ENCODE measurements at places on chromosomes 13 and 19. TPM values are rescaled to one million over a fixed set of nuclear protein-coding genes. Genes with fewer than 3 reads are reported as not detected.

- no peaks in the 10 kb centered on the region for H3K4me1 ChIP-seq
- DNase-seq: no peak
- H3K27me3 ChIP-seq: no peaks in the 10 kb centered on the region
- no peak overlapping the region for H3K27ac ChIP-seq
These were observed 58.4 kb downstream of the PEPD start for GRCh38 chr19:33463199-33463598.

DNA sequence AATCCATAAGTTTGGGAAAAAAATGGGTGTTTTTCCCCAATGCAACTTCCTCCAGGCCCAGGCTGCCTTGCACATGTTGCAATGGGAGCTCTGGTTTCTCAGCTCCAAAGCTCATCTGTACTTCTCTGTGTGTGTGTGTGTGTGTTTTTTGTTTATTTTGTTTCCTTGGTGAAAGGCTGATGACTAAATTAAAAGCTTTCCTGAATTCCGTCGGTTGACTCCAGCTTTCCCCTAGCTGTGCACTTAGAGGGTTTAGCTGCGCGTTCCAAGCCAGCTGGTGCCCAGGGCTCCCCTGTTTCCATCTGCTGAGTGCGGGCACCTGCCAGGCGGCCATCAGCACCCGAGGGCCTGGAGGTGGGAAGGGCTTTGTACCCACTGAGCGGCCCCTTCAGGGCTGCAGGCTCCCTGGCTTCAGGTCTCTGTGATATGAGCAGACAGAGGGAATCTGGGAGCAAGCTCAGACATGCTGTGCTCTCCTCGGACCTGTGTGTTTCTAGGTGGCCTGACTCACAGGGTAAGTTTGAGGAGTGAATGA, 129.1 kb upstream of the SOX1 start:
- H3K36me3 ChIP-seq: no peaks in the 10 kb centered on the region
- peaks cover 10% of the 10 kb centered on the region for H3K27me3 ChIP-seq
- H3K4me3 ChIP-seq: no peak overlapping the region
- no peak for DNase-seq
- no peak overlapping the region for H3K27ac ChIP-seq
- H3K4me1 ChIP-seq: no peaks in the 10 kb centered on the region

DNA sequence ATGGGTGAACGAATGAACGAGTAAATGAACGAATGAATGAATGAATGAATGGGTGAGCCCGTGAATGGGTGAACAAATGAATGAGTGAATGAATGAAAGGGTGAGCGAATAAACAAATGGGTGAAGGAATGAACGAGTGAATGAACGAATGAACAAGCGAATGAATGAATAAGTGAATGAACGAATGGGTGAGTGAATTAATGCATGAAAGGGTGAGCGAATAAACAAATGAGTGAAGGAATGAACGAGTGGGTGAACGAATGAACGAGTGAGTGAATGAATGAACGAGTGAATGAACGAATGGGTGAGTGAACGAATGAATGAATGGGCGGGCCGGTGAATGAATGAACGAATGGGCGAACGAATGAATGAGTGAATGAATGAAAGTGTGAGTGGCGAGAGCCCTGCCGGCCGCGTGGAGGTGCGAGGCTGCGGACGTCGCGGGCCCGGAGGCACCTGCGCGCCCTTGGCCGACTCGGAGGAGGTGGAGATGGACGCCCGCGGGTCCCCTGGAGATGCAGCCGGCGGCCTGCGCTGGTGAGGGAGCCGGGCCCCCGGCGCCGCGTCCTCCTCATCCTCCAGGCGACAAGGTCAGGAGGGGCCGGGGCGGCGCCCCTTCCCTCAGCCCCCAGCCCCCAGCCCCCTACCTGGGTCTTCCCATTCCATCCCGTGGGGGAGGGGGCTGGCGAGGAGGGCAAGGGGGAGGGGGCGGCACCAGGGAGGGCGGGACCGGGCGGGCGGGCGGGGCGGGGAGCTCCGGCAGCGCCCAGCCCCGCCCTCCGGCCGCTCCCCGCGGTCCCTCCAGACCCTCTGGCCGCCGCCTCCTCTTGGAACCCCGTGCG, 15.4 kb downstream of the ANKRD24 start:
- peak overlapping the region; percentile 58 for H3K4me3 ChIP-seq
- H3K36me3 ChIP-seq: peaks cover 8% of the 10 kb centered on the region
- DNase-seq: no peak

DNA sequence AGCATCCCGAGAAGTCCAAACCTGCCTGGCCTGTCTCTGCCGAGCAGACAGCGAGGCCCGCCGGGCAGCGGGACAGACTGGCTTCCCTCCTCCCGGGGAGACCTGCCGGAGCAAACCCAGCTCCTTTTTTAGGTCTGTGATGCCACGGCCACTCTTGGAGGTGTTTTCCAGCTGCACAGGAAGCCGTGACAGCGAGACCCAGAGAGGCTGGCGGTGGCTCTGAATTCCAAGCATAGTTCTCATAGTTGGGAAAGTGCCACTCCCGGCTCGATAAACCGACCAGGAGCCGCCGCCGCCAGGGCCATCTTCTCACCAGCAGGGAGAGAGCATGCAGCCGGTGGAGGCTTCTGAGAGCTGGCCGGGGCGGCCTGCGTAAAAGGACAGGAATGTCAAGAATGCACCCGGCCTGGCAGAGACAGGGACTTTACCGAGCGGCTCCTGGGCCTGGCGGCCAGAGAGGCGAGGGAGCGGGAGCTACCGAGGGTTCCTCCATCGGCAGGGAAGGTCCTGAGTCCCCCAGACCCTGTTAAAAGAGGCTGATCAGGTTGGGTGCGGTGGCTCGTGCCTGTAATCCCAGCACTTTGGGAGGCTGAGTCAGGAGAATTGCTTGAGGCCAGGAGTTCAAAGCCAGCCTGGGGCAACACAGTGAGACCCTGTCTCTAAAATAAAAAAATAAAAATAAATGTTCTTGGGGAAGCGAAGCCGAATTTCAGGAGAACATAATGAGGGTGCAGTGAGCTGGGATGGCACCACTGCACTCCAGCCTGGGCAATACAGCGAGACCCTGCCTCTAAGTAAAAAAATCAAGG, 64.9 kb downstream of the GADD45B start:
- H3K27me3 ChIP-seq: no peaks in the 10 kb centered on the region
- no peaks in the 10 kb centered on the region for H3K36me3 ChIP-seq
- peaks cover 22% of the 10 kb centered on the region for H3K4me1 ChIP-seq
- DNase-seq: no peak
- H3K4me3 ChIP-seq: no peak overlapping the region

GRCh38 chr19:46014534-46014933, 8.3 kb downstream of the PGLYRP1 start:
- H3K4me1 ChIP-seq: peaks cover 19% of the 10 kb centered on the region
- no peak for DNase-seq
- no peak overlapping the region for H3K27ac ChIP-seq

DNA sequence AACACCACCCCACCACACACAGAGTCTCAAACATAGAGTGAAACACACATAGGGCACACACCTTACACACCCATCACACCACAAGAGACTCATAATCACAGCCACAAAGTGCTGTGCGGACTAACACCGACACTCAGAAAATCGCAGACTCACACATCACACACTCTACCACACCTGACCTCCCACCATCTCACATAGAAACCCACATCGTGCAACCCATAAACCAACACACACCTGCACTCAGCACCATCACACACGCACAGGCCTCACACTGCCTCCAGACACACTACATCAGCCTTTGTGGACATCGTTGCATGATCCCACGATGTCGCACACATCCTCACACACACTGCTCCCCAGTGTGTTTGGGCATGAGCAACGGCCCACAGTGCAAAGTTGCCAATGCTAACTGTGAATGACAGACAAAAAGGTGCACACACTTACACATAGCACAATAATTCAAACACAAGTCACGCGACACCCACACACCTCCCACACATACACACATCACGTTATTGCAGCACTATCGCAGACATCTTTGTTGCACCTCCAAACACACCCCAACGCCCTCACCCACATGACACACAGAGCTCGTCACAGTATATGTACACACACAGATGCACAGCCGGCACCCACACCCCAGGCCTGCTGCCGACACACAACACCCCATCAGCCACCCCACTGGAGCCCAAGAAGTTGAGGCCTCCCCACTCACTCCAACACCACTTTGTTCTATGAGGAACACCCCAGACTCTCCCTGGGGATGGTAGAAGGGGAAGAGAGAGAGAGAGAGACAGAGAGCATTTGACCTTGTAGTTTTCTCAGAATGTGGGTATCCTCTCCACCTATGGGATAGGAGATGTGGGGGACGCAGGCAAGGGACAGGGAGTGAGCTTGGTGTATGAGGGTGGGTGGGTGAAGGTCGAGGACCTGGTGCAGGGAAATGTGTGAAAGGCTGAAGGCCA, 1.2 kb upstream of the ATP1A3 start:
- H3K36me3 ChIP-seq: no peaks in the 10 kb centered on the region
- no peak overlapping the region for H3K27ac ChIP-seq
- H3K27me3 ChIP-seq: peaks cover 36% of the 10 kb centered on the region
- H3K4me1 ChIP-seq: peaks cover 29% of the 10 kb centered on the region

Gene LYPD3
- total RNA-seq: 6.1 TPM

DNA sequence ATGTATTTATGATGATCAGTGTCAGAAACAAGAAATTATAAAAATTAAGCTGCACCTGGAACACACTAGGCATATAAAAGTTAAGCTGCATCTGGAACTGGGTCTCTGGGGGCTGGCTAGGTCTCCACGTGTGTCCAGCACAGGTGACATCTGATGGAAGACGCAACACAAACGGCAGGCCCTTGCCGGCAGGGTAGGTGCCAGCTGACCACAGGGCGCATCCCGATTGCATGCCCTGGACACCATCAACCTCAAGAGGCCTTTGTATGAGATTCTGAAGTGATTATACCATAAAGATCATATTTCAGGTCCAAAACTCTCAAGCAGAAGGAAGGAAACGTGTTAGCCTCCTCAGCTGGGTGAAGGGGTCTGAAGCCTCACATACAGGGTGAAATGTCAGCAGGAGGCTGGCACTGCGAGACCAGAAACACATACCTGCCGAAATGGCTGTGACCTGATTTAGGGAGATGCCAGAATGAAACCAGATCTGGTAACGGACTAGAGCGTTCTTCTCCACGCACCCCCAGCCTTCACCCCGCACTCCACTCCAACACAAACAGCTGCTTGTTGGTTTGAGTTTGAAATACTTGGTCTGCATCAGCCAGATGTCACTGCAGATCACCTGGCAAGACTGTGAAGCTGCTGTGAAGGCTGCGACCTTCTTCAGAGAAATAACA, 37.3 kb downstream of the COL4A1 start:
- peaks cover 7% of the 10 kb centered on the region for H3K27me3 ChIP-seq
- H3K36me3 ChIP-seq: no peaks in the 10 kb centered on the region
- H3K27ac ChIP-seq: no peak overlapping the region
- no peaks in the 10 kb centered on the region for H3K4me1 ChIP-seq

DNA sequence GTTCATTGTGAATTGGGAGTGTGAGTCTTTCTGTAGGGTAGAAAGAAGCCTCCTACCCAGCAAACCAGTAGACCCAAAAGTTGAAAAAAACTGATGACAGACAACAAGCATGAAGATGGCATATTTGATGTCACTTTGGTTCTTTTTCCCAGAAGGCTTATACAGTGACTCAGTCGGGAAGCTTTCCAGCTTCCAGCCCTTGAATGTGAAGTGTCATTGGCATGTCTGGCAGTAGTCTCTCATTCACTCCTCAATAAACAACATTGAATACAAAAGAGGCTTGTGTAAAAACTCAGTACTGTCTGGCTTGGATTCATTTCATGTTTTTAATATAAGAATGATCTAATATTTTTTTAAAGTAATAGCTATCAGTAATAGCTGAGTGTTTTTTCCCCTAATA, 68.7 kb downstream of the IPO5 start:
- no peaks in the 10 kb centered on the region for H3K4me1 ChIP-seq
- no peaks in the 10 kb centered on the region for H3K27me3 ChIP-seq
- H3K36me3 ChIP-seq: no peaks in the 10 kb centered on the region
- DNase-seq: no peak
- peak overlapping the region; percentile 67 for H3K27ac ChIP-seq
- H3K4me3 ChIP-seq: no peak overlapping the region

Gene UBE2L5
- total RNA-seq: not detected

Gene URAD
- not detected for total RNA-seq

DNA sequence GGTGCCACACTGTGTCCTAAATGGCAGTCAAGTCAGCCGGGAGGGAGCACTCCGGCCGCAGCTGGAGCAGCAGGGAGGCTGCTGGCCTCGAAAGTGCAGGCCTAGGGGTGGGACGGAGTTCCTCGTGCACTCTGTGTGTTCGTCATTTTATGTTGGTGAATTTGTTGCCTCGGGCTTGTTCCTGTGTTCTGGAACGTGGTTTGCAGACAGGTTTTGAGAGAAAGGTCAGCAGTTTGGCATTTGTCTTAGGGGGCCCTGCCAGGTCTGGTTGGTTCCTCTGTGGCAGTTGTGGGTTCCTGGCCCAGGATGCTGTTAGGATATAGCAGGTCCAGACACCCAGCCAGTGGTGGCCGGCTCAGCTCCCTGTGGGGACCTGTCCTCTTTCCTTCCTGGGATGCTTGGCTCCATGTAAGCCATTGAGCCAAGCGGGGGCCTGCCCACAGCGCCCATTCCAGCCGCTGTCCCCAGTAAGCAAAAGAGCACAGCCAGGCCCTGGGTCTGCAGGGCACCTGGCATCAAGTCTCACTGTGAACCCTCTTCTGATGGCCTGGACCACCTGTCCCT, 30.0 kb downstream of the MPHOSPH8 start:
- no peak overlapping the region for H3K4me3 ChIP-seq
- H3K27ac ChIP-seq: peak overlapping the region; percentile 53
- DNase-seq: no peak

DNA sequence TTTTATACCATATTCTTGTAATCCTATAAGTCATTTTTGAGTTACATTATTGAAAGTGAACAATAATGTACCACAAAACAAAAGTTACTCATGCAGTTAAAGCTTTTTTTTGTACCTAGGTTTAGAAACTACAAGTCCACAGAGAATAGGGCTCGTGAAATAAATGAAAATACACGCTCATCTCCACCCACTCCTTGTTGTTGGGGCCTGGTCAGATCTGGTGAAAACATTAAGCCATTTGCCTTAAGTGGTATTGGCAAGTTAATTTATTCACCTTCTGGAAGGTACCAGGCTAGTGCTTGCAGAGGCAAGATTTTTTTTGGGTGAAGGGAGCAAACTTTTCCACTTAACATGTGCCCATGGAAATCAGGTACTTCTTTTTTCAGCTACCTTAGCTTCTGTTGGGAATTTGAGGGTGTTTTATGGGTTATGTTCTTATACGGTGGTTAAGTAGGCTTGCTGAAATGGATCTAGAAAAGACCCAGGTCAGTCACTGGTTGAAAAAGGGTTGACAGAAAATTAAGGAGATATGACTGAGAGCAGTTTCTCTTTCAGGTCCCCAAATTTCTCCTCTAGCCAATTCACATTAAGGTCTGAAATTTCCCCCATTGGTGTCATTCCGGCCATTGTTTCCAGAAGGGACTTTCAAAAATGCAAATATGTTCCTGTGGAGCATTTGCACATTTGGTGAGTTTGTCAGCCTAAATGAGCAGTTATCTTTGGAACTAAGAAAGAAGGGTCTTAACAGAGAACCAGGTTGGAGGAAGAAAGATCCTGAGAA, 143.3 kb downstream of the KCNRG start:
- H3K4me3 ChIP-seq: no peak overlapping the region
- H3K4me1 ChIP-seq: no peaks in the 10 kb centered on the region
- no peaks in the 10 kb centered on the region for H3K36me3 ChIP-seq
- no peak overlapping the region for H3K27ac ChIP-seq
- no peak for DNase-seq
- H3K27me3 ChIP-seq: peaks cover 5% of the 10 kb centered on the region

Measured in naive thymus-derived CD8-positive, alpha-beta T cell (primary cell).